ENCODE measurements at places on chromosomes 2 and 18.

- DNase-seq, result no peak
Measured at GRCh38 chr2:118169359-118170005, 81.2 kb downstream of the INSIG2 start.

DNA sequence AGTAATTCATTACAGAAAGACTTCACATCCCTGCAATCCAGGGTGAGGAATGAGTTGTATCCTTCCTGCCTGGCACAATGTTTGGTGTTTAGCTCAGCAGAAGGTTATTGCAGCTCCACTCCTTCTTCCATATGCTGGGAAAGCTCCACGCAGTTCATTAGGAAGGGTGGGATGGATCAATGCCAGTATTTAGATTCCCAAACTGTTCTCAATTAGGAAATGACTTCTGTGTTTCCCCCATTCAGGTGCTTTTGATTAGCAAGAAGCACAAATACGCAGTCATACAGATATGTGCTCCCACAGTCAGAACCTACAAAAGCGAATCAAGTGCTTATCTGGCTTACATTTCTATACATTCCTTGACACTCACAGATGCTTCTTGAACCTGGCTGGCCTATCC lies 340.6 kb downstream of the NYAP2 start:
- no peak for DNase-seq

GRCh38 chr2:152396051-152396511 lies 61.1 kb downstream of the FMNL2 start:
- no peak for DNase-seq

- no peak for DNase-seq
Measured at GRCh38 chr2:225100856-225101294, 58.6 kb upstream of the DOCK10 start.

- DNase-seq, result no peak
Measured at GRCh38 chr18:22378672-22379282, 38.9 kb downstream of the CTAGE1 start.

DNA sequence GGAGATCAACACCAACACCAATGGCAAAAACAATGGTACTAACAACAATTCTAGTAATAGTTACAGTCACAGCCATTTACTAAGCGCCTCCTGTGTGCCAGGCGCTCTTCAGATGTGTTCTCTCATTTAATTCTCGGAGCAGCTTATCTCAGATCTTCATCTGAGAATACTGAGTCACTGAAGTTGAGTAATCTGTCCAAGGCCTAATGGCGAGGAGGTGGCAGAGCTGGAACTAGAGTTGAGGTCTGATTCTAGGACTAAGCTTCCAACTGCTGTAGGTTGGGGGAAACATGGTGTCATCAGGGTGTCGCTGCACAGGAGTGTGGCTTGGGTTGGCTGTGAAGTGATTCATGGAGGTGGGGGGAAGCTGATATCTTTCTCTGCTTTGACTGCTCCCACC lies 156.1 kb downstream of the DYSF start:
- DNase-seq, result no peak

GRCh38 chr18:23584019-23584983 lies 2.0 kb downstream of the NPC1 start:
- DNase-seq, result no peak

DNA sequence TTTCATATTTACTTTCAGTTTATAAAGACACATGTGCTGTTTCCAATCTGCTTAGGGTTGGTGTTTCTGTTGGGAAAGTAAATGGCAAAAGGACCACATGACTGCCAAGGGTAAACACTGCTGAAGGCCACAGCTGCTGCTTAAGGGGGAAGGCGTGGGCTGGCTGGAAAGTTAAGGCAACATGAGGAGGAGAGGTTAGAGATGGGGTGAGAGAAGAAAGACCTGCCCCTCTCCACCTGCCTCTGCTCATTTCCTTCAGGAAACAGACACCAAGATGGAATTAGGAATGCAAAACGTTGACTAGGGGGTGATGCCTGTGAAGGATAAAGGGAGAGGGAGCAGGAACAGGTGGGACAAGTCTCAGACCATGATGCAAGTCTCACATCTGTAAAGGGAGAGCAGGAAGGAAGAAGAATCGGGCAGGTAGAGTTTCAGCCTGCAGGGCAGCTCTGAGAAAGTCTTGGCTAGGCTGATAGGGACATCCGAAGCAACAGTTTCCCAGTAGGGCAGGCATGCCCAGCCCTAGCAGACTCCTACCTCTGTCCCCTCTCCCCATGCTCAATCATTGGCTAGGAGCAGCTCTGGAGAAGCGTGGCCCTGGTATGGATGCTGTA lies 86.0 kb downstream of the CDC42EP3 start:
- no peak for DNase-seq

- DNase-seq, result no peak
Measured at GRCh38 chr2:42084231-42084671, 36.4 kb downstream of the PKDCC start.

- no peak for DNase-seq
Measured at GRCh38 chr2:43333101-43333655, 106.8 kb upstream of the ZFP36L2 start.

DNA sequence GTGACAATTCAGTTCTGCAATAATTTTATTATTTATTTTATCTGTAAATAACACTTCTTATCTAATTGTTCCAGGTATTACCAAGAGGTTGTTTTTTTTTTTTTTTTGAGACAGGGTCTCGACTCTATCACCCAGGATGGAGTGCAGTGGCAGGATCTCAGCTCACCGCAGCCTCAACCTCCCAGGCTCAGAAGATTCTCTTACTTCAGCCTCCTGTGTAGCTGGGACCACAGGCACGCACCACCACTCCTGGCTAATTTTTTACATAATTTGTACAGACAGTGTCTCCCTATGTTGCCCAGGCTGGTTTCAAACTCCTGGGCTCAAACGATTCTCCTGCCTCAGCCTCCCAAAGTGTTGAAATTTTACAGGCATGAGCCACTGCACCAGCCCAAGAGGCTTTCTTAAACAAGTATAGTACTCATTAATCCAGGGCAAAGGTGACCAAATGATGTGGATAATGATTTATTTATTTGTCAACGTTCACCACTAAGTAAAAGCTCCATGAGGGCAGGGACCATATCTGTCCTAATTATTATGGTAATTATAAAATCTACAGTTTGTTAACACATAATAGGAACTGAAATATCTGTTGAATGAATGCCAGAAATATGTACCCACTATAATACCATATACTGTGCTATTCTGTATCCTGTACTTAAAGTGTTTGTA lies 12.0 kb downstream of the STK17B start:
- DNase-seq, result no peak

GRCh38 chr2:176156301-176156806 lies 753 bp upstream of the HOXD3 start:
- DNase-seq, result no peak

- no peak for DNase-seq
Measured at GRCh38 chr2:112887964-112888749, 22.8 kb upstream of the IL37 start.

GRCh38 chr2:12057436-12058166 lies 311.2 kb downstream of the LPIN1 start:
- no peak for DNase-seq

DNA sequence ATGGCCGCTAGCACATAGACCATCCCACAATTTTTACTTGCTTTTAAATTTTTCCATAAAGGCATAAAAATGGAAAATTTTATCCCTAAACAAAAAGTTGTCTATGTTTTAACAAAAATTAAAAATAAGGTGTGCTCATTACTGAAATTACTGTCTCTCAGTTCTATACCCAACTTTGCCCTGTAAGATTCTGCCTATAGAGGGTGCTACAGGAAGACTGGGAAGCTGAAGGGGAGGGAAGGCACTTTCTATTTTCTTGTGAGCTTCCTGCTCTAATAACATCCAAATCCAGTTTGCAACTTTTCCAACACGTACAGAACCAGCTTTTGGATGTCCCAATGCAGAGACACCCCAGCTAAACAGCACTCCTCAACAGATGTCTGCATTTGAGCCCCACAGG lies 666.9 kb downstream of the PLCL1 start:
- no peak for DNase-seq

DNA sequence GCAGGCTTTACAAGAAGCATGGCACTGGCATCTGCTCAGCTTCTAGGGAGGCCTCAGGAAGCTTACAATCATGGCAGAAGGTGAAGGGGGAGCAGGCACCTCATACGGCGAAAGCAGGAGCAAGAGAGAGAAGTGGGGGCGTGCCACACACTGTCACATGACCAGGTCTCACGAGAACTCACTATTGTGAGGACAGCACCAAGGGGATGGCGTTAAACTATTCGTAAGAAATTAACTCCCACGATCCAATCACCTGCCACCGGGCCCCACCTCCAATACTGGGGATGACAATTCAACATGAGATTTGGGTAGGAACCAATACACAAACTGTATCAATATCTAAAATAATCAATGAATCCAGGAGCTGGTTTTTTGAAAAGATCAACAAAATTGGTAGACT lies 156.0 kb upstream of the DPP10 start:
- no peak for DNase-seq

- no peak for DNase-seq
Measured at GRCh38 chr2:189297446-189297845, 117.9 kb upstream of the COL5A2 start.

DNA sequence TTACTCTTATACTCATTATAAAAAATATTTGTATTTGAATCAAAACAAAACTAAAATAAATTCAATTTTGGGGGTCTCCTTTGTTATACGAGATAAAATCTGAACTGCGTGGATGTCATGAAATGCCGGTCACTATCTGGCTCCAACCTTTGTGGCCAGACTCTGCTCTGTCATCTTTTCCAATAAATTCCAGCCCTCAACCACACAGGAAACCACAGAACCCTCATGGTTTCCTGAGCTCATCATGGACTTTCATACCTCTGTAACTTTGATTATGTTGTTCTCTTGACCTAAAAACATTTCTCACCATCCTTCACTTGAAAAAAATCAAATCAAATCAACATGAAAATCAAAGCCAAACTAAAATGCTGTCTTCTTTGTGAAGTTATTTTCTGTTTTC lies 724.7 kb downstream of the METTL4 start:
- no peak for DNase-seq

GRCh38 chr2:176251928-176252327 lies 17.3 kb upstream of the MTX2 start:
- DNase-seq, result no peak

- DNase-seq, result no peak
Measured at GRCh38 chr18:25646971-25647370, 295.0 kb upstream of the ZNF521 start.

Data from activated T-helper 1 cell treated with anti-CD3 and anti-CD28 coated beads, Interleukin-2, amount 50 U/mL, for 16 hours (primary cell).